ENCODE measurements at places on chromosomes 2 and 18.

DNA sequence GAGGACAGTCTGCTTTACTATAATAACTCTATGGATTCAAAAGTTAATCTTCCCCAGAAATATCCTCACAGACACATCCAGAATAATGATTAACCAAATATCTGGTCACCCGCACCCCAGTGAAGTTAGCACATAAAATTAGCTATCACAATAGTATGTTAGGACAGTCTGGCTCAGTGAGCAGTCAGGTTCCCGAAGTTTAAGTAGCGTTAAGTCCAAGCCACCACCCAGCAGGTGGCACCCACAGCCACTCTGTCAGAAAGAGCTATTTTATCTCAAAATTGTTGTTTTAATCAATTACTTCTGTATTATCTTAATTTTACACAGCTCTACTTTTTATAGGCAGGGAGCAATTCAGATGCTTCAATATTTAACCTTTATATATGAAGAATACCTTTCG is 537.5 kb downstream of the MBD2 start:
- no peak for DNase-seq

DNA sequence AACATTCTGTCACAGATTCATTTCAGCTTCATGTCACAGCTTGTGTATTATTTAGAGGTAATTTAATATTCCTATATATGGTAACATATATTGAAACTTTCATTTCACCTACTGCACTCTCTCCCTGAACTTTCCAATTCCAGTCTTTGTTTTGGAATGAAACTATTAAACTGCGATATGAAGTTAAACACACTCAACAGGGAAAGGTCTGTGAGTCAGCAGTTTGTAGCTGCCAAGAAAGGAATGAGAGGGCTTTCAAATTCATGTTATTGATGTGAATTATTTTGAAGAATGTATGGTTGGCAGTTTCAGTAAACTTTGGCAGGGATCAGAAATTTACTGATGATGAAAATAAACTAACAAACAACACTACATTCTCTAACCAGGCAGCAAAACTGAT is 148.3 kb downstream of the HNMT start:
- DNase-seq: no peak

DNA sequence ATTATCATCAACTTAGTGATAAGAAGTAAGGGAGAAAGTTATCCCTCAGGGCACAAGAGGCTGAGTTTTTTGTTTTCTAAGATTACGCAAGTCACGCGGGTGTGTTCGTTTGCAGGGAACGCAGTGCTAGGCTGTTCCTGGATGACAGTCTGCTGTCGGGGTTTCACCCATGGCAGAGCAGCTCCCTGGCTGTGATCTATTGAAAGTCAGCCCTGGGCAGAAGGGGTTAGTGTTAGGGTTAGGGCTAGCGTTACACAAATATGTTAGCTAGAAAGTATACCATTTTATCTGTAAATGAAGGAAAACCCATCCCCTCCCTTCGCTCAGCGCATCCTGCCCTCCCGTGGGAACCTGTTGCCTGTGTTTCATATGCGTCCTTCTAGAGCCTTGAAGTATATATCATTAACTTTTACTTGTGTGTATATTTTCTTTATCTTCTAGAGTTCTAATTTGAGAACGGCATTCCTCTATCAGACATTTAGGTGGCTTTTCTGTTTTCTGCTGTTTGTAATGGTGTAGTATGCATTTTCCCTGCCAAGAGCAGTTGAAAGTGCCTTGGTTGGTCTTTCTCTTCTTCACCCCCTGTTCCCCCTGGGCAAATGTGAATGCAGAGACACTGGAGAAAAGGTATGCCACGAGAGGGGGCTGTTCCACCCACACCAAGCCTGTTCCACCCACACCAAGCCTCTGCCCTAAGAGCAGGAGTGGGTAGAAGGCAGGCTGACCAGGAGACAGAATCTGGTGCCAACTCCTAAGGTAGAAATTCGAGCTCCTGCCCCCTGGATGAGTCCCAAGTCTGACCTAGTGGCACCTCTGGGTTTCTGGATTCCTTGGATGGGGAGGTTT is 47.0 kb downstream of the ARMC9 start:
- peak; percentile 50 for DNase-seq

- DNase-seq: no peak
Measured at GRCh38 chr18:79960921-79961526, 3.4 kb upstream of the HSBP1L1 start.

Data from mucosa of gallbladder (tissue), 1 donor.